Germinal center (tissue), 1 donor: ENCODE measurements at places on chromosomes 5 and 9.

- DNase-seq: no peak
These were observed 16.2 kb upstream of the TNIP1 start for GRCh38 chr5:151097061-151097460.

DNA sequence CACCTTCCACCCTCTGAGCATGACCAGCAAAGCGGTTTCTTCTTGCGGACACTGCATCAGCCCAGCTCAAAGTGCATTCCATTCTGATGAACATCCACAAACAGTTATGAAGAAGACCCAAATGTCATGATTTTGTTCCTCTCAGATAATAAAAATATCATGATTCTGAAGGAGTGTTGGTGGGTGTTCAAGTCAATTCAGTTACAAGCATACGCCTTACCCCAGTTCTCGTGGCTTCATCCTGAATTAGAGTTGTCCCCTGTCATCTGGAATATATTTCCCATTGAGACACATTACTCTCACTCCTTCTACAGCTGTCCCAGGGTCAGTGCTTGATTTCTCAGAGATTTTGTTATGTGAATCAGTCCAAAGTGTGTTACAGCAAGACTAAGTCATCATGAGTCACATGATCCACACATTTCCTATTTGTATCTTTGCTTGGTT, 325.4 kb downstream of the RFX3 start:
- no peak for DNase-seq

GRCh38 chr5:156473269-156473908, 146.4 kb downstream of the SGCD start:
- DNase-seq: no peak

DNA sequence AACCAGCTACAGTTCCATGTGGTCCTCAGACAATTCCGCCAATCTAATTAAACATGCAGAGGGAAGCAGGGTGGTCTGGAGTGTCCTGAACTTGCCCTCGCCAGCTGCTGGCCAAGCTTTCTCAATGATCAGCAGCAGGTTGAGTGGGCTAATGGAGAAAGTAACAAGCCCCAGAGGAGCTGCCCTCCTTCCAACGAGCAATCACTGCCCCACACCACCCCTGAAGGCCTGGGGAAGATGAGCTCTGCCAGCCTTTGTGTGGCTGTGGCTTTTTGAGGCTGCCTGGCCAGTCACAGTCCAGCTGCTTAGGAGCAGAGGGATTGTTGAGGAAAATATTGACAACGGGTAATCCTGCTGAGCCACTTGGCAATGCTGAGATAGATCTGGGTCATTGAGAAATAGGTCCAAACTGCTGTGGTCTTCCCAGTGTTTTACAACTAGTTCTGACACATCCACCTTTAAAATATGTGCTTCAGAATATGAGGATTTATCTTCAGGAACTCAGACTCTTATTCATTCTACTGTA, 107.3 kb downstream of the CD180 start:
- DNase-seq: no peak

- DNase-seq: no peak
These were observed 237.7 kb upstream of the KLF4 start for GRCh38 chr9:107727086-107727780.

- DNase-seq: no peak
These were observed 64.4 kb downstream of the PIK3R1 start for GRCh38 chr5:68279984-68280383.

GRCh38 chr5:60487885-60488442, 212.0 kb downstream of the DEPDC1B start:
- no peak for DNase-seq

- no peak for DNase-seq
These were observed 18.6 kb downstream of the SLC6A7 start for GRCh38 chr5:150208187-150209098.

DNA sequence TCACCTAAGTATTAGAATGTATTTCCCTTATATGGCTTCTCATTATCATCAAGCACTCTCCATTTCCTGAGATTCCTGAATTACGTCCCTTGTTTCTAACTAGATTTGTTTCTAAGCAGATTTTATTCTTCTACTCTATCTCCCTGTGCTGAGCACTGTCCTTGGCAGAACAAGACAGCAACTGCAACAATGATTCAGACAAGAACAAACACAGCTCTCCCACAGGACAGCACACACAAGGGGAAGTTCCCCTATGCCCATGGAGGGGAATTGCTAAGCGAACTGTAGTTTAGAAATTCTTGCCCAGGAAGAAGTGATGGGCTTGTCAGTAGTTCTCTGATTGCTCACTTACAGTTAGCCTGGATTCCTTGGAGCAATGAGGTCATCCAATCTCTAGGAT, 759.9 kb downstream of the DTWD2 start:
- DNase-seq: no peak

- DNase-seq: no peak
These were observed 10.0 kb downstream of the SLC2A8 start for GRCh38 chr9:127406799-127407491.

GRCh38 chr5:125928663-125929062, 494.5 kb upstream of the GRAMD2B start:
- DNase-seq: no peak

DNA sequence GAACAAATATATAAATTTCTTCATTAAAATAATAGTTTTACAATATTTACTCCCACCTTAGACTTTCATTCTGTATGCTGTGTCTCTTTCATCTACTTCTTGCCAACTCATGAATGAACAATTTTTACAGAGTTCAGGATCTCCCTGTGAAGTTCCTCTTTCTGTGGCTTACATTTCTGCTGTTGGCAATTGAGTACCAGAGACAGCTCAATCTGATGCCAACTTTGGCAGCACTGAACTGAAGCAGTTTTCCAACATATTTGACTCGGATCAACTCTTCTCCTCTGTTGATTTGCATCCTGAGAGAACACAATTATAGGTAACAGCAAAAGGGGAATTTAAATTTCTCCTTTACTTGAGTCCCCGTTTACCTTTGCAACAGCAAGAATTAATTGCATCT, 1262.2 kb downstream of the EFNA5 start:
- no peak for DNase-seq

DNA sequence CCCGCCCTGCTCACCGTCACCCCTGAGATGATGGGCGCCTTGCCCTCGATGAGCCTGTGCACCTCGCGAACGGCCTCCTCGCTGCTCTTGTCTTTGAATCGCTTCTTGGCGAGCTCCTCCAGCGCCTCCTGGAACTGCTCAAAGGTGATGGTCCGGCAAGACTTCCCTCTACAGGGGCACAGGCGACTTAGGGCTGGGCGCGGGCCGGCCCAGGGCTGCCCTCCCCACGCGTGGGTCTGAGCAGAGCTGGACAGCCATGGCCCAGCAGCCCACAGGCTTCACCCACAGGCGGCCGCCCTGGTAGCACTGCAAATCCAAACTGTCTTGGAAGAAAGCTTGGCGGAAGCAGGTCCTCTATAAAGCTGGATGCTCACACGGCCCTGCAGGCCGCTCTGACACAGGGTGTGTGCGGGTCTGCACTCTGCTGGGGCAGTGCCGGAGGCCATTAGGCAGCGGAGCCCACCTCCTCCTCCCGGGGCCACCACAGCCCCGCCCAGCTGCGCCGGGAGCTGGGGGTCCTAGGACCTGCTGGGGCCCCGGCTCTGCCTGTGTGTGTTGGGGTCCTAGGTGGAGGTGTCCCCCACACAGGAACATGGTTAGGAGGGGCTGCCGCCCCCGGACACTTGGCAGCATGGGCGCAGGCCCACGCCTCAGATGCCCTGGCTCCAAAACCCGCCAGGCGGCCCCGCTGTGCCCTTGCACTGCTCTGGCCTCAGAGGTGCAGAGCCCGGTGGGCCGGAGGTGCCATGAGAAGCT, 27.0 kb downstream of the TPPP start:
- no peak for DNase-seq

DNA sequence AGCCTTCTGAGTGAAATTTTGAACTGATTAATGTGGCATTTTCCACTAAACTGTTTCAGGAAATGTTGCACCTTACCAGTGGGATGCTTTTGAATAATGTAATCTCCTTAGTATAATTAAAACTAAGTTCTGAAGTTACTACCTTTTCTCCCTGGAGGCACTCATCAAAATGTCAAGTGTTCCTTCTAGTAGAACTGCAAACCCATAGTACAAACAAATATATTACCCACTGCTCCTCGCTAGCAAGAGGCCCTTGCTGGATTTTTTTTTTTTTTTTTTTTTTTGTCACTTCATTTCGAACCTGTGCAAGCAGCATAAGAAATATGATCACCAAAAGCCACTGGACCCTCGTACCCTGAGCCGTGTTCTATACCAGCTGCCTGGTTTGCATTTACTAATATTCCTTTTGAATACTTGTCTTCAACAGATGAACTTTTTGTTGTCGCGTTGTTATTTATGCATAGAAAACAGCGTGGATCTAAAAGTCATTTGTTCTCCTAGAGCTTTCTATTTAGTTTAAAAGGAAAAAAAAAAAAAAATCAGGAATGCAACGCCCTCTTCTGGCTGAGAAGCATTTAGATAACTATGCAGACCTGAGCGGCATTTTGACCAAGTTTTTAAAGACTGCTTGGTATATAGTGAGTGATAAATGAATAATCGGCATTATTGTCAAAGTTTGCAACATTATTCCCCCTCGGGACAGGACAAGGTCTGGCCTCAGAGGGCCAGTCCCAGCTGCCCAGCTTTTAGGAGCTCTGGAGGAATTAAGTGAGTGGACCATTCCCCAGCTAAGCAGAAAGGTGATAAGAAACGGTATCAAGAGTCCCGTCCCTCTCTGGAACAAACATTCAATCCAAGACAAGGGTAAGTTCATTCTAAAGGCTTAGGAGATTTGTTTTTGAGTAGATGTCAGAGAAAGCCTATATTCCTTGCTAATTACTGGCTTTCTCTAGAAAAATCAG, 162.5 kb upstream of the KIF2A start:
- no peak for DNase-seq

- DNase-seq: no peak
These were observed 60.4 kb downstream of the DAB2IP start for GRCh38 chr9:121711797-121712196.

- DNase-seq: no peak
These were observed 160.9 kb downstream of the FOCAD start for GRCh38 chr9:20844916-20845315.

DNA sequence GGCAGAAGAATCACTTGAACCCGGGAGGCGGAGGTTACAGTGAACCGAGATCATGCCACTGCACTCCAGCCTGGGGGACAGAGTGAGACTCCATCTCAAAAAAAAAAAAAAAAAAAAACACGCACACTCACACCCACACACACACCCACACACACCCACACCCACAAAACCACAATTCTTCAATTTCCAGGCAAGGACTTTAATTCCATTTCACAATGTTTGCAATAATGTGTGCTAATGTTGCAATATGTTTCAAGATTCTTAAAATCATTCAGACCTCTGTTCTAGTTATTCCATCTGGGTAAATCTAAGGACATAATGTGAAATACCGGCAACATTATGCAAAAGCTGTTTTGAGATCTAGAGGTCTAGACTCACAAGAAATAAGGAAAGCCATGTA, 28.3 kb downstream of the CCDC69 start:
- no peak for DNase-seq

GRCh38 chr5:110853267-110853666, 114.5 kb downstream of the SLC25A46 start:
- no peak for DNase-seq

GRCh38 chr9:94809778-94810177, 83.3 kb downstream of the AOPEP start:
- no peak for DNase-seq

- no peak for DNase-seq
These were observed 101.7 kb downstream of the GNA14 start for GRCh38 chr9:77546376-77546950.

DNA sequence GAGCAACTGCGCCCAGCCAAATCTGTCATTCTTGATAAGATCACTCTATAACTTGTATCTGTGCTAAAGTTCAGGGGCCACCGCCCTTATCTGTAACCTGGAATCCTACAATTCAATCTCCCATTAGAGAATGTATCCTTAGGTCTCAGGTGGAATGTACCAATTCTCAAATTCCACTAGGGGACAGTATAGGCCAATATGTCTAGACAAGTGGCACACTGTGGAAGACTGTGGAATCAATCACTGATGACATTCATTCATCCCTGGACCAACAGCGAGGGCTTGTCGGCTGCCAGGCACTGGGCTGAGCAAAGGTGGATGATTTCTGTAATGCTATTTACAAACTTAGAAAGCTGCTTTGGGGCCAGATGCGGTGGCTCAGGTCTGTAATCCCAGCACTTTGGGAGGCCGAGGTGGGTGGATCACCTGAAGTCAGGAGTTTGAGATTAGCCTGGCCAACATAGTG, 28.7 kb upstream of the MEGF9 start:
- peak; percentile 62 for DNase-seq

DNA sequence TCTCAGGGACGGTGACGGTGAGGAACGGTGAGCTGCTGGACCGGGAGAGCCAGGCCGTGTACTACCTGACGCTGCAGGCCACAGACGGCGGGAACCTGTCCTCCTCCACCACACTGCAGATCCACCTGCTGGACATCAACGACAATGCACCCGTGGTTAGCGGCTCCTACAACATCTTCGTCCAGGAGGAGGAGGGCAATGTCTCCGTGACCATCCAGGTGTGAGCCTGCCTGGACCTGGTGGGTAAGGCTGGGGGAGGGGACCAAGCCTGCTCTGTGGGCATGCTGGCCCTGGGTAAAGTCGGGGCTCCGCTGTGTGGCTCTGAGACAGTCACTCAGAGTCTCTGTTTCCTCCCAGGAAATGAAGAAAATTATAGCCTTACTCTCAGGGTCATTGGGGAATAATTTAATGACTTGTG, 29.3 kb downstream of the CDHR2 start:
- peak; percentile 52 for DNase-seq

DNA sequence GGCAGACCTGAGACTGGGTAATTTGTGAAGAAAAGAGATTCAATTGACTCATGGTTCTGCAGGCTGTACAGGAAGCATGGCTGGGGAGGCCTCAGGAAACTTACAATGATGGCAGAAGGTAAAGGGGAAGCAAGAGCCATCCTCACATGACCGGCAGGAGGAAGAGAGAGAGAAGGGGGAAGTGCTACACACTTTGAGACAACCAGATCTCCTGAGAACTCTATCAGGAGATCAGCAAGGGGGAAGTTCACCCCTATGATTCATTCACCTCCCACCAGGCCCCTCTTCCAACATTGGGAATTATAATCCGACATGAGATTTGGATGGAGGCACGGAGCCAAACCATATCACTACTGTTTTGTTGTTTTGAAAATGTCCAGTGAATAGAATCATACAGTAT, 110.2 kb downstream of the DAPK1 start:
- DNase-seq: no peak

DNA sequence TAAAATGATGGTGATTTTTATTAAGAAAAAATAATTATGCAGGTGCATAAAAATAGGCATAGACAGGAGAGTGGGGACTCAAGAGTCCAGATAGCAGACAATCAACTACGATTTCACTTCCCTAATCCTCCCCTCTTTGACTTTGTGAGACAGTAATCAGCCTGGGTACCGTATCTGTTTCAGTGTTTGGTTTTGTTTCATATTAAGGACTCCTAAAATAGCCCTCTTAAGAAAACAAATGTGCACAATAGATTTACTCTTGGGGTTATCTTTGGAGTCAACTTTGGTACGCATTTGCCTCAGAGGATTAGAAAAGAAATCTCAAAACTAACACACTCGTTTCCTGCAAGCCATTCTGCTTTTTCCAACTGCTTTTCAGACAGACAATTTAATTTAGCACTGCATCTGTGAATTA, 96.3 kb downstream of the ZNF608 start:
- peak; percentile 72 for DNase-seq
